Fibroblast of lung (primary cell): ENCODE measurements at places on chromosomes 2 and 18. TPM values are rescaled to one million over a fixed set of nuclear protein-coding genes. Genes with fewer than 3 reads are reported as not detected.

IL1B gene
- 0.26 TPM in 1 of 2 replicates, not detected in the other for total RNA-seq

SKOR2 gene
- not detected in 2 replicates for total RNA-seq

IL37 gene
- not detected in 2 replicates for total RNA-seq

ATP8B1 gene
- total RNA-seq: 53.4 and 109 TPM in 2 replicates

SPOPL gene
- total RNA-seq: 15.2 and 15.7 TPM in 2 replicates

MOGAT1 gene
- total RNA-seq: not detected in 2 replicates

KYNU gene
- 1.5 and 4.6 TPM in 2 replicates for total RNA-seq

HJURP gene
- 0.26 and 5.8 TPM in 2 replicates for total RNA-seq
